ENCODE measurements at places on chromosomes 7 and 10.

- DNase-seq = no peak
These were observed 69.2 kb upstream of the DOCK1 start for GRCh38 chr10:126836009-126836408.

DNA sequence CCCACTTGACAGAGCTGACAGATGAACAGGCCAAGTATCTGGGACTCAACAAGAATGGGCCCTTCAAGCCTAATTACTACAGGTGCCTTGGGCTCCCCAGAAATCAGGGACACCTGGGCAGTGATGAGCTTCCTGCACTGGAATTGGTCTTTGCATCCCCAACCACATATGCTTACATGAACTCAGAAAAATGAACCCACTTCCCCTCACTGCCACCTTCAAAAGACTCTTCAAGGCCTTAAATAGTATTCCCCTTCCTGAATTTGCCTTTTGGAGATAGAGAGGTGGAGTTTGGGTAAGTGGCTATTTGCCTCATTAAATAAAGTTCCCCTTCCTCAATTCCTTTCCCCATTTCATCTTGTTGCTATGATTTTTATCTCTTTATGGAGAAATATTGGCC is 7.8 kb upstream of the STRIP2 start:
- no peak for DNase-seq

- DNase-seq = no peak
These were observed 96.7 kb downstream of the TWIST1 start for GRCh38 chr7:19020711-19021110.

- DNase-seq = no peak
These were observed 81.3 kb upstream of the DKK1 start for GRCh38 chr10:52232561-52233350.
